Left ventricle myocardium inferior (tissue), 1 donor: ENCODE measurements at places on chromosomes 7 and 10. TPM values are rescaled to one million over a fixed set of nuclear protein-coding genes. Genes with fewer than 3 reads are reported as not detected.

DNA sequence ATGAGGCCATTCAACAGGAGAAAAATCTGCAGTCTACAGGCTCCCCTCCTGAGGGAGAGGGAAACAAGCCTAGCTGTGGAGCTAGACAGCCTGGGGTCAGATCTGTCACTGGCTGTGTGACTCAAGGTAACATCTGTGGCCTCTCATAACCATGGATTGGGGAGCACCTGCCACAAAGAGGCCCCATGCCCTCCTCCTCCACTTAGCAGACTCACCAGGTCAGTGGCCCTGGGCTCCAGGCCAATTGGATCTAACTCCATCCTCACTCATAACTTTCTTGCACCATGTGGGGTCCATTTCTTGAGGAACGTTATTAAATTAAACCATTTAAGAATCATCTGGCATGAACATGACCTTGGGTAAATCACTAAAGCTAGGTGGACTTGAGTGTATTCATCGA lies 1.8 kb downstream of the GDF10 start:
- no peak for DNase-seq

- DNase-seq = no peak
These were observed 249.7 kb downstream of the CREB5 start for GRCh38 chr7:28661826-28662595.

DNA sequence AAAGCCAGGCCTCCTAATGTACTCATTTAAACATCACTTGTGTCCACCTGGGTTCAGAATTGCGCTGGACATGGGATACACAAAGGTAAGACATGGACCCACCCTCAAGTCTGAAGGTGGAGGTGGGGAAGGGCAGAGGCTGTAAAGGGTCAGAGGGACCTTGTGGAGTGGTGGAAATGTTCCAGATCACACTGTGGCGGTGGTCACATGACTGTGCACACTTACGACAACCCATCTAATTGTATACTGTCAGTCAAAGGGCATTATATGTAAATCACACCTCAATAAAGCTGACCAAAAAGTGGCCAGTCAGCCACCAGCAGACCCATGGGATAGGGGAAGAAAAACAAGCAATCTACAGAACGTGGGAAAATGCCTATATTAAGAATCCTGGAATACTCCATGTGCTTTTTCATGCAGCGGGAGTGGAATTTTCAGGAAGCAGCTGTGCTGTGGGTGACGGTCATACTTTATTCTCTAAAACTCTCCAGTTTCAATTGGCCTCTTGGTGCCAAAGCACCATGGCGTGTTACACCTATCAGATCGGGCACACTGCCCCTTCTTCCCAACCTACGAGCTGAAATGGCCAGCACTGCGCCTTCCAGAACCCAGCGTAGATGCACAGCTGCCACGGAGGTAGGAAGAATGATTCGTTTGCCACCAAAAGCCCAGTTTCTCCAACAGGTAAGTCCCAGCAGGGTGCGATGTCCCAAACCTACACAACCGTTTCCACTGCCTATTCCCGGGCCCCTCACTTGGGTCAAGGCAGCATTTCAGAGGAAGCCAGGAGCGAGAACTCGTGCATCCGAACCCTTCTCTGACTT lies 69.8 kb downstream of the PRKAG2 start:
- DNase-seq = no peak

- no peak for DNase-seq
These were observed 26.9 kb downstream of the SPOCK2 start for GRCh38 chr10:72061491-72061890.

DNA sequence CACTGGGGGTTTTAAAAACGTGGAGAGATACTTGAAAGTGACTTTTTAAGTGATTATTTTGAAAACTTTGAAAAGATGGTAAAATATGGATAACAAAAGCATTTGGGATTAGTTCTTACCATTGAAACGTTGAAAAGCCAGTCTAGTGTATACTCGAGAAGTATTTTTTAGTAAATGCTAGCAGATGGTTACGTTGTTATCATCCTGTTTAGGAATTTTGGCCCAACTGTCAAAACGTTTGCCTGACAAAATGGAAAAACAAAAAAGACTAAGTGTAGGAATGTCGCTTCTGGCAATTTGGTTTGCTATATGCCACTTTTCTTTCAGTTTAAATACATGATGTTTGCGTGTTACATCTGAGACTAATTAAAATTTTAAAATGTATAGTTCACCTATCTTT lies 1.2 kb downstream of the RBM33 start:
- no peak for DNase-seq

DNA sequence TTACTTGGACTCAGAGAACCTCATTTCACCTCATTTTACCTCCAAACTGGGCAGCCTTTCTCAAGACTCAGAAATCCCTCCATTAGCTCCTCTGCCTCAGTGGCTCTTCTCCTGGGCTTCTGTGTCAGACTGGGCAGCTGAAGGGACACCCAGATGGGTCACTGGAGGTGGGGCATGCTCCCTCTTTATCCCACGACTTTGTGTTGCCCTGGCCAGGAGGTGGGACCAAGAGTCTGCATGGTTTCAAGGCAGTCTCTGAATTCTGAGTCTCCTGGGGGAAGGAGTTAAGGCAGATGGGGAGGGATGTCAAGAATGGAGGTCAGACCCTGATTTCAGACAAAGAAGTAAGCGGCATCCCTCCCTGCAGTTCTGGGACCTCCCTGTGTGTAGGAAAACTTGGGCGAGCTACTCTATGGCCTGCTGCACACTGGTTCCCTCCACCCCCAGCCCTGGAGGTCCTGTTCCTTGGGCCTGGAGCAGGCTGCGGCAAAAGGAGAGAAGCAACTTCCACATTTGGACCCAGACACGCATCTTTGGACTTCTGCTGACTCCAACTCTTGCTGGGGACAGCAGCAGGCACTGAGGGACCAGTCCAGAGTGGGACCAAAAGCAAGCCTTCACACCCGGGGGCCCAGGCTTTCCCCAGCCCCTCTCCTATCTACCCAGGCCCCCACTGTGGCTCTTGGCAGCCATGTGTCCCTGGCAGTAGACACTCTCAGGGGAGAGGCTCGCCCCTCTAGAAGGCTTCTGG lies 10.8 kb downstream of the POLL start:
- DNase-seq = no peak

- DNase-seq = no peak
These were observed 65.2 kb downstream of the DKK1 start for GRCh38 chr10:52379287-52379686.

DNA sequence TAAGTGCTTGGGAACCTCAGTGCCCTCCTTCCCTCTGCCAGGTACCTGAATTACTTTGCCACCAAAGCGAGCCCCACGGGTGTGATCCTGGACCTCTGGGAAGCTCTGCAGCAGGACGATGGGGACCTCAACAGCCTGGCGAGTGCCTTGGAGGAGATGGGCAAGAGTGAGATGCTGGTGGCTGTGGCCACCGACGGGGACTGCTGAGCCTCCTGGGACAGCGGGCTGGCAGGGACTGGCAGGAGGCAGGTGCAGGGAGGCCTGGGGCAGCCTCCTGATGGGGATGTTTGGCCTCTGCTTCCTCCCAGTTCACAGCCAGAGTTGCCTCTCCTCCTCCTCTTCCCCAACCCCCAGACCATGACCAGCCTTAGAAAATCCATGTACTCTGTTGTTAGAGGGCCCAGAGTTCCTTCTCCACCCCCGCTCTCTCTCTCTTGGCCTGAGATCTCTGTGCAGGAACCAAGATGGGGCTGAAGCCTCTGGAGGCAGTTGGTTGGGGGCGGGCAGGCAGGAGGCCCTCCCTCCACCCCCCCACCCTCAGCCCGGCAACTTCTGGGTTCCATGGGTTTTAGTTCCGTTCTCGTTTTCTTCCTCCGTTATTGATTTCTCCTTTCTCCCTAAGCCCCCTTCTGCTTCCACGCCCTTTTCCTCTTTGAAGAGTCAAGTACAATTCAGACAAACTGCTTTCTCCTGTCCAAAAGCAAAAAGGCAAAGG lies 19.8 kb upstream of the SLC29A3 start:
- DNase-seq = no peak

- DNase-seq = no peak
These were observed 192.0 kb downstream of the ADAM12 start for GRCh38 chr10:126196281-126196680.

- no peak for DNase-seq
These were observed 282.0 kb downstream of the ADK start for GRCh38 chr10:74432841-74433594.

DNA sequence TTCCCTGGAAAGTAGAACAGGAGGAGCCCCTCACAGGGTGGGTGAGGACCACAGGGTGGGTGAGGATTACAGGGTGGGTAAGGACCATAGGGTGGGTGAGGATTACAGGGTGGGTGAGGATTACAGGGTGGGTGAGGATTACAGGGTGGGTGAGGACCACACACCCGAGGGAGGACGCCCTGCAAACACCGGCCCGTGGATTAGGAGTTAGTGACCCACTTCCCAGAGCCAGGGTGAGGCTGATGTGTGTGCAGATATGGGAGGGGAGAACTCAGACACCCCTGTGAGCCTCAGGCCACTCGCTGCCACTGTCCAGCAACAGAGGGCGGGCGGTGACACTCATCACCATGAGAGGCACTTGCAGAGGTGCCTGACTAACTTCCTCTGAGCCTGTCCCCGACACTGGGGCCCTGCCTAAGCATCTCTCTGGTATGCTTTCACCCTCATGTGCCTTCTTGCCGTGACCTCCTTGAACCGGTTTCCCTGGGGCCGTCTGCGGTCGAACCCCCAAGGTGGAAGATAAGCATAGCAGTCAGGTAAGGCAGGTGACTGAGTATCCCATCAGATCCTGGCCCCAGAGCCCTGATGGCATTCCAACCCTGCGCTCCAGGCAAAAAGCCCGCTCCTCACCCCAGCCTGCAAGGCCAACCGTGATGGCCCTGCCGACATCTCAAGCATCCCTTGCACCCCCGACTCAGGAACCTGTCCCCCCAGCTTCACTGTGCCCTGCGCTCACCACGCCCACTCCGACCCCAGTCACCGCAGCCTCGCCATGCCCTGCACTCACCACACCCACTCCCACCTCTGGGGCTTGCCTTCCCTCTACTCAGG lies 74.1 kb downstream of the FAM53B start:
- no peak for DNase-seq

DNA sequence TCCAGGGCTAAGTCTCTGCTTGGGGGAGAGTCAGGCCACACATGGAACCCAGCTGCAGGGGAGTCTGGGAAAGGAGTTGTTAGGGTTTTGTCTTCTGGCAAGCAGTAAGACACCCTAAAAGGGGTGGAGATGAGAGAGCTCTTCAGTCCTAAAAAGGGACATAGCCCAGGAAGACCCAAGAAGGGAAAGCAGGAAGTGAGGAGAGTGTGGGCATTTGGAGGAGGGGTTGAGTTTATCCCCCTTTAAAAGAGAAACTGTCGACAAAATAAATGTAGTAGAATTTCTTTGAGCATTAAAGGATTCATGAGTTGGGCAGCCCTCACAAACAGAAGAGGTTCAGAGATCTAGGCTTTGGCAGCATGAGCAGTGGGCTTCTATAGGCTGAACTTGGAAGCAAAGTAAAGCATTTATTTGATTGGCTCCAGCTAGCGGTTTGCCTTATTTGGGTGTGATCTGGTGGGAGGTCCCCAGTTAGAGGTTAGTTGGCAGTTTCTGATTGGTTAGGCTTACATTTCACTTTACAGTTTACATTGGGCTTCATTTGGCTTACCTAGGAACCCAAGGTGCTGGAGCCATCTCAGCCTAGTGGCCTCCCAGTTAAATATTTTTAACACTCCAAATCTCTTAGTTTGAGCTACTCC lies 246.7 kb downstream of the CAMK1D start:
- DNase-seq = no peak

- DNase-seq = no peak
These were observed 129.4 kb downstream of the RGS10 start for GRCh38 chr10:119413093-119413453.

DNA sequence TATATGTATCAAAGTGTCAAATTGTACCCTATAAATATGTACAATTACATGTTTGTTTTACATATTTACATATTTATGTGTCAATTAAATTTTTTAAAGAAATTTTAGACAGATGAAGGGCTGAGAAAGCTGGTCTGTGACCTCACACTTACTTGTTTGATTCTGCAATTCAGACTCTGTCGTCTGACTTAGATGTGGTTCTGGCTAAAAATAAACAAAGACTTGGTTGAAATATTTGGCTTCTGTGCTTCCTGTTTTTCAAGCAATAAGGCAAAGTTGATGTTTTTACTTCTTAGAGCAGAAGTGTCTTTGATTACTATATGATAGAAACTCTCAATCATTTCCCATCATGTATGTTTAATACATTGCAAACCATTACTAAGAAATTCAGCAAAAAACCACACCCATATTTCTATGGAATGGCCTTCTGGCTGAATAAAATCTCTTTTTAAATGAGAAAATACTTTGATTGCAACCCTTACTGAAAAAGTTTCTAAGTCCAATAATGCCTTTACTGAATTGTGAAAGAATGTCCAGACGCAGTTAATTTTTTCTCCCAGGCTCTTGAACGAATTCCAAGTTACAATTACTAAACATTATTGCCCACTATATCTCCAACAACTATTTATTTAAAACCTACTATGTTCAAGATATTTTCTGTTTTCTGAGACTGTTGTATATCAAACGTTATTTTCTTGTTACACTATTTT lies 59.5 kb upstream of the PRKG1 start:
- no peak for DNase-seq

- DNase-seq = no peak
These were observed 88.0 kb upstream of the ADAM12 start for GRCh38 chr10:126476246-126476645.

- DNase-seq = no peak
These were observed 36.6 kb downstream of the KCNH2 start for GRCh38 chr7:150941351-150942000.

- no peak for DNase-seq
These were observed 21.7 kb downstream of the TMEM254 start for GRCh38 chr10:80100116-80100515.

TFPI2 gene
- total RNA-seq = 1.5 TPM

UNCX gene
- total RNA-seq = not detected

HOXA7 gene
- total RNA-seq = 0.36 TPM

POT1 gene
- 14.3 TPM for total RNA-seq

OPN4 gene
- total RNA-seq = 0.25 TPM

FOXP2 gene
- total RNA-seq = 2.1 TPM

PRLHR gene
- total RNA-seq = not detected

MMD2 gene
- not detected for total RNA-seq

ASB4 gene
- total RNA-seq = 6.3 TPM

DOCK4 gene
- 15.2 TPM for total RNA-seq
